Astrocyte of the cerebellum (primary cell): ENCODE measurements at places on chromosomes 1 and 21.

- peak; percentile 55 for DNase-seq
Observed at GRCh38 chr1:60281360-60281932, 207.9 kb upstream of the C1orf87 start.

DNA sequence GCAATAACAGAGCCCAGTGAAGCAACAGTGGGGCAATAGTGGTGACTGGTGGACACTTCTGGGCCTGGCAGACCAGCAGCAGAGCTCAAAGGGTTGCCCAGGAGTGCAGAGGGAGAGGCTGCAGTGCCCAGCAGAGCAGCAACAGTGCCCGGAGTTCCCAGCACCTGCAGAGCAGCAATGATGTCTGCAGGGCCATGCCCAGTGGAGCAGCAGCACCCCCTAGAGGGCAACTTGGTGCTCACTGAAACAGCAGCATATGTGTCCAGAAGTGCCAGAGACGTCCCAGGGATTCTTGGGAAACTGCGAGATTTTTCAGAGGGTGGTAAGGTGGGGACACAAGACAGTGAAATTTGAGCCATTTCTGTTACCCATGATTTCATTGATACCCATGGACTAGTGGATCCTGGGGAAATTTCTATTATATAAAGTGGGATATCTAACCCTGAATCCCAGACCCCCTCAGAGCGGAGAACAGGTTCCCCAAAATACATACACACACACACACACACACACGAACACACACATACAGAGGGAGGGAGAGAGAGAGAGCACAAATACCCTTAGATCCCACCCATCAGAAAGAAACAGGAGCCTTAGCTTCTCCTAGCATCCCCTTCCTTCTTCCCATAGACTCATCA is 156.9 kb upstream of the GJB5 start:
- peak; percentile 23 for DNase-seq

DNA sequence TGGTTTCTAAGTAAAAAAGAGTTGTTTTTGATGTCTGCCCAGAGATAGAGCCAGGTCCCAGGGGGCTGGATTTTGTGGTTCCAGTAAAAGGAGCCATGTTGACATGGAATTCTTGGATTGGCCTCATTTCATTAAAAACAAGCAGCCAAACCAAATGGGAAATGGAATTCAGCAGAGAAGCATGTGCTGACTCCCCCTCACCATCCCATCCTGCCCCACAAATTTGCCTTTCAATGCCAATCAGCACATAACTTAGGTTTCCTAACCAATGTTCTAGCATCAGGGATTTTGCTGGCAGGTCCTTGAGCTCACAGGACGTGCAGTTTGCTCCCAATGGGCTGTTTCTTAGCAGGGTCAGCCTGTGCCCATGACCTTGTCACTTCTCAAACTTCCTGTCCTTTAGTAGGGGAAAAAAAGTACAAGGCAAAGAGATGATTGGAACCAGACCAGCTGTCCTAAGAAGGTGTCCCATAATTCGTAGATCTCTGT is 101.5 kb upstream of the GADD45A start:
- DNase-seq: peak; percentile 61

DNA sequence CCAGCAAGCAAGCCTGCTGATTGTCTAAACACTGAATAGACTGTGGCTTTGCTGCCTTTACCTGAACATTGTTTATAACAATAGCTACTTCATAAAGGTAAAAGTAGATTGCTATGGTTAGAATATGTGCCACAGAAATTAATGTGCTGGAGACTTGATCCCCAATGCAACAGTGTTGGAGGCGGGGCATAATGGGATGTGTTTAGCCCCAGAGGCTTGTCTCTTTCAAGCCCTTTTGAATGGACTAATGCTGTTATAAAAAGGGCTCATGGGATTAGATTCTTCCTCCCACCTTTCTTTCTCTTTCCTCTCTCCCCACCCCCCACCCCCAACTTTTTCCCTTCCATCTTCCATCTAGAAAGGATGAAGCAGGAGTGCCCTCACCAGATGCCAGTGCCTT is 80.2 kb upstream of the PPP2R5A start:
- DNase-seq: no peak

GRCh38 chr1:89085781-89086180 is 20.8 kb upstream of the GBP1 start:
- DNase-seq: peak; percentile 34

DNA sequence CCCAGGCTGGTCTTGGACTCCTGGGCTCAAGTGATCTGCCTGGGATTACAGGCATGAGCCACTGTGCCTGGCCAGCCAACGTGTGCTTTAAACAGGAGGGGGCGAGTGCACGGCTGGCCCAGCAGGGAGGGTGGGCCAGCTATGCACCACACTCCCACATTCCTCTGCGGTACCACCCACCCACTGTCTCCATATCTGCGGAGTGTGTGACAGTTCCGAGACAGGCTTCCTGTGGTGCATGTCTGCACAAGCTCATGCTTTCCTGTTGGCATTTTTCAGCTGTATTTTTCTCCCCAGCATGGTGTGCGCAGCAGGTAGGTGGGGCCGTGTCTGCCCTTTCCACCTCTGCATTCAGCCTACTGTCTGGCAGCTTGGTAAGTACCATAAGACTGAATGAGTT is 183.3 kb downstream of the AJAP1 start:
- DNase-seq: no peak
